ENCODE measurements at places on chromosomes 4 and X.

- no peak for DNase-seq
Observed at GRCh38 chr4:24809376-24809775, 14.0 kb downstream of the SOD3 start.

DNA sequence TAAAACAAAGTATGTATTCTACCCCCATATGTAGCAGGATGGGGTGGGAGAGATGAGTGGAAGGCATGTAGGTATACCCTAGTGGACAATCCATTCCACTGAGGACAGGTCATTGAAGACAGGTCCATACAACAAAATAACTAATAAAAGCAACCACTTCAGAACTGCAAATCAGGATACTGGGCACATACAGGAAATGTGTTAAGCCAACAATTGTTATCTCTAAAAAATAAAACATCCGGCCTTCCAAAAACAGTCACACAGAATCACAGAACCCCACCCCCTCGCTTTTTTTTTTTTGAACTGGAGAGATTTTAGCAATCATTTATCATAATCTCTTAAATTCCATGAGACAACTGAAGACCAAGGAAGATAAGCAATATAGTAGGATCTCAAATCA lies 112.9 kb downstream of the FRYL start:
- no peak for DNase-seq

GRCh38 chrX:27549688-27550087 lies 40.5 kb upstream of the DCAF8L2 start:
- DNase-seq, result no peak

DNA sequence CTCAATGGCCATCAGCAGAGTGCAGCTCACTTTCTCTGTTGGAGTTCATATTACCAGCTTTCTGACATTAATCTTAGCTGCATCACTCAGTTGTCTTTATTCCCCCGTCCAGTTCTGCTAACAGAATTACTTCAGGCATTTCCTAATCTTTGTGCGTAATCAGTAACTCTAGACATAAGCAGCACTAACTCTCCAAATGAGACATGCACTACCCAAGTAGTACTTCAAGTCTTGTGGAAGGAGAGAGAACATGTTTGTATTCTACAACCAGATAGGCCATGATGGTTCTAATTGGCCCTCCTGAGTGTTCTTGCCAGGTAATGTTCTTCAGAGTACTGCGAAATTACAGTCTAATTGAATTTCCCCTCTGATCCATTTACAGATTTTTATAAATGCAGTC lies 448.5 kb upstream of the RPS6KA3 start:
- DNase-seq, result no peak

- no peak for DNase-seq
Observed at GRCh38 chrX:23503835-23504539, 163.3 kb upstream of the PRDX4 start.

DNA sequence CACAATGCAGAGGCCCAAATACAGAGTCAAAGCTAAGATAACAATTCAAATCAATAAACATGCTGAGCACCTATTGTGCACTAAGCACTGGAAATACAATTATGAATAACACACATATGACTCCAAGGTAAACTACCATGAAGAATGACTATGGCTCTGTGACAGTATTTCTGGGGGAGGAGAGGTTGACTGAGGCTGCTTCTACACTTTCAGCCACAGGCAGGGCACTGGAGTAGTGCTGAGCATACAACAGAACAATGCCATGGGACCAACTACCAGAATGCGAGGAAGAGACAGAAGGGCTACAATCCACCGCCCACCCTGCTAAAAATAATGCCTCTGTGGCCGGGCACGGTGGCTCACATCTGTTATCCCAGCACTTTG lies 13.7 kb downstream of the TEC start:
- no peak for DNase-seq

DNA sequence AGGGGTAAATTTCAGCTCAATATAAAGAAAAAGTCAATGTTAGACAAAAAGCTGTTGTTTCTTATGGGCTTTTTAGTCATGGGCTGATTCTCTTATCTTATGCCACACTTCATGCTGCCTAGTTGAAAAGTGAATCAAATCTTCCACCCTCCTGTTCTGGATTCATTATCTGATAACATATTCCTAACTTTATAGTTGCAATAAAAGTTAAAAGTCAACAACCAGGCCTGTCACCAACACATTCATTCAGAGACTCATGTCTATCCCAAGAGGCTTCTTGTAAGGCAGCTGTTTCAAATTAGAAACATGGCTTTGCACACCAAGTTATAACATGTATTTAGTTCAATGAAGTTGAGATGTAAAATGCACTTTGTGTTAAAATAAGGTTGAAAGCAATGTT lies 243.8 kb downstream of the ADAMTS3 start:
- no peak for DNase-seq

DNA sequence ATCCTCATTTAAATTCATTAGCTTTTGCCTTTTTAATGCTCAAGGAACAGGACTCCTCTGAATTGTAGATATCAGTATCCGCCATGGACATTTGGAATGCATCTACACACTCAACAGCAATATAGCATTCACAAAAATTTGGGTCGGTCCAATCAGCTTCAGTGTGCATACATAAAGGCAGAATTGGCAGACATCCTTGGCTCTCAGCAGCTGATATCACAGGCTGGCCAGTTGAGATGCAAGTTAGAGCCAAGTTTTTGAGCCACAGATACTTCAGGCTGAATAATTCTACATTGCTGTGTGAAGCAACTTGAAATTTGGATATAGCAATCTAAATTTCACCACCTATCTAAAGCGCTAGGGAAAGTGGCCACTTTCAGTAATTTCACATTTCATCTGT lies 821.1 kb downstream of the PCDH19 start:
- DNase-seq, result no peak

DNA sequence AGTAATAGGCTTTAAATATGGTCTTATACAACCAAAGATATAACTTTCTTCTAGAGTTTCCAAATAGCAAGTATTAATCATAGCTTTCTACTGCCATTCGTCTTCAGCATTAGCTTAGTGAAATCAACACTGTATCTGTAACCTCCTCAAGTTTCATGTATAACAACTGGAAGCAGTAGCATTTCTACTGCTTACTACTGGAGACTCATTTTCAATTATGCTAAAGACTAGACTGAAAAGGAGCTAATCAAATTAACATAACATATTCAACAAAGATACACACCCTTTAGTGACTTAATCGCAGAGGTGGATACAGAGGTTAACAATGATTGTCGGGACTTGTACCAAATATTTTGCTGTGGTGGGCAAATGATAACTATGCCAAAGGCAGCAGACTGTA lies 344.2 kb upstream of the TEX13C start:
- no peak for DNase-seq

DNA sequence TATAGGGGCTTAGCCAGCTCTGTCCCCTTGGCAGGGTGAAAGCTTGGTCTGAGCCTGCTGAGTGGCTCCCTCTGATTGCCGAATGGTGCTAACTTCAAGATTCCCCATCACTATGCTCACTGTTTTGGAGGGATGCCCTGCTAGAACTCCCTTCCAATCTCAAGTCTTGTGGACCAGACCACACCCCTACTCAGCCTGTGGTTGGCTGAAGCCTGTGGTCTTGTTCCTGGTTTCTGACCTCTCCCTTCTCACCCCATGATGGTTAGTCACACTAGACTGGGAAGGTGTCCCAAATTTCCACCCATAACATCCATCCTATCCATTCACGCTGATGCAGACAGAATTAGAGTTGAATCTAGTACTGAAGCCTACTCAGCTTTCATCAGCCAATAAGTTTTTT lies 184.7 kb upstream of the NDP start:
- DNase-seq, result no peak

DNA sequence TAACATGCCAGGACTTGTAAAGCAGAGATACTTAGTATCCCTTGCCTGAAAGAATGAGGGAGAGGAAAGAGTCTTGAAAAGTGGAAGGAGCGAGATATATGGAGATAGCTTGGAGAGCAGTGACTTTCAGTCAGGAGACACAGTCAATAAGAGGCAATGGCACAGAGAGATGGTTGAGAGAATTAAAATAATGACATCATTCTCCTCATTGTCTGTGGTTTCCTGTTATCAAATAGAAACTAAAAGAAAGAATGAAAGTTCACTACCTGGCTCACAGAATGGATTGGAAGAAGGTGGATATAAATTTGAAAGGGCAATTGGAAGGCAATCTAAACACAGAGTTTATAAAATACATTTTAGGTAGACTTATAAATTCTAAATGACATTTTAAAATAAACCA lies 760.2 kb upstream of the AADAT start:
- no peak for DNase-seq

- DNase-seq, result no peak
Observed at GRCh38 chr4:77797239-77797638, 21.9 kb downstream of the CNOT6L start.

DNA sequence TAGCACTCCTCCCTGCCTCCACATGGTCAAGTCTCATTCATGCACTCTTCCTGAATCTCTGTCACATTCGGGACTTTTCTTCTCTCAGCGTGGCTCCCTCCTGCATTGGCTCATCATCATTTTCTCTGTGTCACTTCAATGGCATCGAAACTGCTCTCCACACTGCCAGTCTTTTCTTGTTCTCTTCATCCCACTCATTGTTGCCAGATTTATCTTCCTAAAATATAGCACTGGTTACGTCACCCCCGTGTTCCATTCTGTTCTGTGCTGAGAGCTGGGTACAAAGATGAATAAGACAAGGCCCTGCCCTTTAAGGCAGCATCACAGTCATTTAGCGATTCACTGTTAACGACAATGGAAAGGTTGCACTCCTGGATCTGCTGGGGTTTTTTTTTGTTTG lies 174.4 kb upstream of the TBC1D9 start:
- no peak for DNase-seq

GRCh38 chr4:85370400-85371032 lies 104.4 kb upstream of the ARHGAP24 start:
- no peak for DNase-seq

DNA sequence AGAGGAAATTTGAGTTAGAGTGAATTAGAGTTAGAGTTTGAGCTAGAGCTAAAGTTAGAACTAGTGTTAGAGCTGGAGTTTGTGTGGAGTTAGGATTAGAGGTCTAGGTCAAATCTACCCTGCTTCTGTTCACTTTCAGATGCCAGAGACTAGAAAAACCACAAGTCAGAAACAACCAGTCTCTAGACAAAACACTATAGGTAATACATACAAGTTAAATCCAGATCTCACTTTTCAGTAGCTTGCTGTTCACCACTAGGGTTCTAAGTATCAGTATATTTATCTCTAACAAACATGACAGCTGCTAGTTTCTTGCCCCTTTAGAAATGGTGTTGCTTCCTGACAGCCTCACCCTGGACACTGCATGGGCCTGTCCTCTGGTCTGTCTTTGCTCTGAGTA lies 300.7 kb downstream of the ARAP2 start:
- DNase-seq, result no peak

- DNase-seq, result no peak
Observed at GRCh38 chr4:110902500-110902899, 279.6 kb upstream of the PITX2 start.

GRCh38 chr4:147923854-147924253 lies 192.0 kb downstream of the ARHGAP10 start:
- DNase-seq, result no peak

DNA sequence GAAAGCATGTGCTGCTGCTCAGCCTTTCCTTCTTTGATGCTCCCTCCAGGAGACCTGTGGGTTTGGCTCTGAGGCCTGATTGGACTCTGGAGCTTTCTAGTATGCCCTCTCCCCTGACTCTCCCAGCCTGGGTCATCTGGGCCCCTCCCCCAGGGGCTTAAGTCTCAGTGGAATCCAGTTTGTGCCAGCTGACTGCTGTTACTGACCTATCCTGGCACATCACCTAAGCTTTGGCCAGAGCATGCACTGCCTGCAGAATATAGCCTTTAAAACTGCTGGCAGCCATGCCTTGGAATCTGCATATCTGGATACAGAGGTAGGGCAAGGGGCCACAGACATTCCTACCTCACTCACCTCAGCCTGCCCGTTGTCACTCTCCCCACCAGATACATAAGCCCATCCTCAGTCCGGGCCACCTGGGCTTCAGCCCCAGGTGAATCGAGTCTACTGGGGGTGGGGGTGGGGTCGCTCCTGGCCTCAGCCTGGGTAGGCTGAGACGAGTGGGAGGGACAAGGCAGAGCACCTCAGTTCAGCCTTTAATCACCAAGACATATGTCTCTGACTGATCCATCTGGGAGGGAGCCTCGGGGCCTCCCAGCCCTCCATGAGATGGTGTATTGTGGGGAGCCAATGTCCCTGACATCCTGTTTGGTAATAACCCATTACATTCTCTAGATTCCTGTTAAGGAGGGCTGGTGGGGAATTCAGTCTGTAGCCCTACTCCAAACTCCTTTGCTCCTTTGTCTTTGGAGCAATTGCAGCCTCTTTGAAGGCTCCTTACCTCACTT lies 61.2 kb downstream of the STARD8 start:
- no peak for DNase-seq
